ENCODE measurements at places on chromosomes 3 and 15.

DNA sequence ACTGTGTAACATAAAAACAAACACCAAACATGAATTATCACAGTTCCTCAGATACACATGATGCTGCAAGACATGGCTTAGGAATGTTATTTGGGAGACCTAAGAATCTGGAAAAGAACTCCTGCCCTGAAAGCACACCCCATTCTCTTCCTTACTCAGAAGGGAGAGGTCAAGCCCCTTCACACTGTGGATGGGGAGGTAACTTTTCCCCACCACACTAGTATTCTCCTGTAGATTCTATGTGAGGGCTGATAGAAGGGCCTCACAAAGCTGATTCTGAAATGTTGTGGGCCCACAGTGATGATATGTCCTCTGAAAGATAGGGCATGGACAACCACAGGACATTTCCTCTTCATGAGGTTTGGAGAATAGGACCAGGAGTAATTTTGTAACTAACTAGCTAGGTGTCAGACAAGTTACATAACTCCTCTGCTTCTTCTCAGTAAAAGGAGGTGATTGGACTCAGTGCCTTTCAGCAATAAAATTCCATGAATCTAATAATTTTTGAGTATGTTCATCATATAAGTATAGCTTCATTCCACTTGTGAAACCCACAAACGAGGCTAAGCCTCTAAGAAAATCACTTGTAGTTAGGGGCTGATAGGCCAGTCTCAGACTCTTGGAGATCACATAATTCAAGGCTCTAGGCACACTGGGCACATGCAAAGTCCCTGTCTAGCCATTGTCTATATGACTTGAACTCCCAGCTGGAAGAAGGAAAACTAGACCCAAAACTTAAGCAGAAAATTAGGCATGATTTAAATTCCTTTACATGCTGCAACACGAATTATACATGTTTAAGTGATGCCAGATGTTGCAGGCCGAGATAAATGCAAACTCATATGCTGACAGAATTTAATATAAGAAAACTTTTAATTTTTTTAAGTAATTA lies 7.5 kb downstream of the PTX3 start:
- no peak for DNase-seq

GRCh38 chr3:149655826-149656574 lies 1.8 kb downstream of the WWTR1 start:
- no peak for DNase-seq

GRCh38 chr15:78625606-78626280 lies 4.9 kb upstream of the CHRNA3 start:
- DNase-seq = no peak

GRCh38 chr3:108035751-108036150 lies 55.1 kb downstream of the CD47 start:
- DNase-seq = no peak

- DNase-seq = no peak
Measured at GRCh38 chr3:20539666-20540065, 353.7 kb upstream of the SGO1 start.

DNA sequence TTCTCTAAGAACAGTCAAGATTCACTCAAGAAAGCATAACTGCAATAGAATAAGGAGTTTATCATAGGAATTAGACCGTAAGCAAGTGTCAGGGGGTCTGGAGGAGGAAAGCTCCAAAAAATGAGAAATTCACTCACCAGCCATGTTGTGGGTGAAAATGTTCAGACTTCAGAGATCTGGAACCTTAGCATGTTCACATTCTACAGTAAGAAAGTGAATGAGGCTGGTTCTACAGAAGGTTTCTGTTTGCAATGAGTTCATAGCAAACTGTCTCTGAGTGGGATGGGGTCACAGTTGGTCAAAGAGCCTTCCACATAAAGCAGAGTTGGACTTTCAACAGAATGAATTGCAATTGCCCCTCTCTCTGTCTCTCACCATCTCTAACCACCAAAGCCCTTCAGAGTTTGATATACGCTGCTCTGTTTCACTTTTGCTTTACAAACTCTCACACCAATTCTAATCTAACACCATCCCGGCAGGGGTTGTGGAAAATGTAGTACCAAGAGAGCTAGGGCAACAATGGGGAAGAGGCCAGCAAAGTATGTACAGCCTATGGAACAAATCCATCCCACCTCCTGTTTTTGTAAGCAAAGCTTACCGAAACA lies 581.8 kb upstream of the UBE2E2 start:
- DNase-seq = no peak

GRCh38 chr3:142497729-142498128 lies 49.9 kb upstream of the XRN1 start:
- DNase-seq = no peak

DNA sequence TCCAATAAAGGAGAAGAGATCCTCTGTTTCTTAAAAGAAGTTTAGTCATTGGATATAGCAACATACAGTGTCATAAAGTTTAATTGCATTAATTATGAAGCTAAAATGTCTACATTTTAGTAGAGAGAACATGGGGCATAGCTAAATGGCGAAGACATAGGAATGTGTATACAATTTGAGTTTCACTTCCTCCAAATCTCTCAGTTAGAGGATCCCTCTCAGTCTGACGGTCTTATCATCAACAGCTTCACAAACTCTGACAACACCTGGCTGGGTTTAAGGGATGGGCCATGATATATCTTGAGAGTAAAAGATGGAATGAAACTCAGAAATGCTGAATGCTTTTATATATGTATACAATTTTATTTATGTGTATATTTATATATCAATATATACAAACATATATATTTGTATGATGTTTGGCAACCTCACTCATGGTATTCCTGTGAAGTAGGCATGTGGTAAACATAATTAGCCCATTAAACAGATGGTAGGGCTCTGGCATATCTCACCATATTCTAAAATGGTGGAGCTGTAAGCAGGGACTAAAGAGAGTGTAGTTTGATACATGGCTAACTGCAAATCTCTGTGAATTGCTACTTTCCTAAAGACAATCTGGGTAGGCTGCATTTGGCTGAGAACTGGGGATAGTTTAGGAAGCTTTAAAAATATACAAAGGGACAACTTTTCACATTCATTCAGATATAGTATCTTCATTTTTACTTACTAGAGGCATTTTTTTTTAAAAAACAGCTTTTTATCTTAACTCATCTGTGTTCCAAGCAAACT lies 111.6 kb downstream of the TIGIT start:
- no peak for DNase-seq
